ENCODE measurements at places on chromosomes 3 and 15. TPM values are rescaled to one million over a fixed set of nuclear protein-coding genes. Genes with fewer than 3 reads are reported as not detected.

DNA sequence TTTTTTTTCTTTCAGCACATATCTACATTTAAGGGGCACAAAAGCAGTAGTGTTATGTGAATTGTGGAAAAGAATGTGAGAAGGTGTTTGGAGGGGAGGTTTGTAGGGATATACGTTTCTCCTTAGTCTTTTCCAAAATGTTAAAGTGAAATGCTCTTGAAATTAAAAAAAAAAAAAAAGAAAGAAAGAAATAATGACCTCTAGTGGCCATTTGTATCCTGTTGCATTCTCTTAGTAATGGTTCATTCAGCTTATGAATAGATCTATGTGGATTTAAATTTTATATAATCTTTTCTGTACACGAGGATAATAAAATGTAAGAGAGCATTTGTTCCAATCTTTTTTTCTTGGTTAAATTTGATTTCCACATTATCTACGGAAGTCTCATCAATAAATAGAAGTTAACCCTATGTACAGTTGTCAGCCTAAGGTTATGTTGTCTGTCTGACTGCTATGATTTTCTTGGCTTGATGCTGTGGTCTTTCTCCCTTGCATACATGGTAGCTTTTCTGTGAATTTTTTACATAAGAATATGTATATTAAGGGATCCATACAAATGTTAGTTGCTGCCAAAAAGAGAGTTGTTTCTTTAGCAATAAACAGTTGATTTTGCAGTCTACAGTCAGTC, 1.7 kb downstream of the P2RY13 start:
- H3K27ac ChIP-seq: no peak overlapping the region
- DNase-seq: no peak
- H3K36me3 ChIP-seq: no peaks in the 10 kb centered on the region
- peaks cover 10% of the 10 kb centered on the region for H3K4me1 ChIP-seq
- no peak overlapping the region for H3K4me3 ChIP-seq

DNA sequence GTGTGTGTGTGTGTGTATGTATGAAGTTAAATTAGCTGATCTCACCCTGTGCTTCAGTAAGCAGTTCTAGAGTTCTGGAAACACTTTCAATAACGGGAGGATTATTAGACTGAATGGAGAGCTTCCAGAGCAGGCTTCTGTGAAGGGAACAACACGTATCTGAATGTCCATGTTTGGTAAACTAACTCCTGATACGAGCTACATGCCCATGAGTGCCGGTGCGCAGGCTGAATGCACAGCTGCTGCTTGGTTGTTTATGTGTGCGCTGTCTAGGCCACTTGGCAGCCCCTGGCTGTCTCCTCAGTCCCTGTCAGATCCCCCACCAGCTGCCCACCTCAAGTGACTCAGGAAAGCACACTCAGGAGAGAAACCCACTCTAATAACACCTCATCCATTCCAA, 137.0 kb downstream of the EPHB1 start:
- H3K36me3 ChIP-seq: no peaks in the 10 kb centered on the region
- DNase-seq: no peak
- H3K4me1 ChIP-seq: no peaks in the 10 kb centered on the region
- no peak overlapping the region for H3K4me3 ChIP-seq

DNA sequence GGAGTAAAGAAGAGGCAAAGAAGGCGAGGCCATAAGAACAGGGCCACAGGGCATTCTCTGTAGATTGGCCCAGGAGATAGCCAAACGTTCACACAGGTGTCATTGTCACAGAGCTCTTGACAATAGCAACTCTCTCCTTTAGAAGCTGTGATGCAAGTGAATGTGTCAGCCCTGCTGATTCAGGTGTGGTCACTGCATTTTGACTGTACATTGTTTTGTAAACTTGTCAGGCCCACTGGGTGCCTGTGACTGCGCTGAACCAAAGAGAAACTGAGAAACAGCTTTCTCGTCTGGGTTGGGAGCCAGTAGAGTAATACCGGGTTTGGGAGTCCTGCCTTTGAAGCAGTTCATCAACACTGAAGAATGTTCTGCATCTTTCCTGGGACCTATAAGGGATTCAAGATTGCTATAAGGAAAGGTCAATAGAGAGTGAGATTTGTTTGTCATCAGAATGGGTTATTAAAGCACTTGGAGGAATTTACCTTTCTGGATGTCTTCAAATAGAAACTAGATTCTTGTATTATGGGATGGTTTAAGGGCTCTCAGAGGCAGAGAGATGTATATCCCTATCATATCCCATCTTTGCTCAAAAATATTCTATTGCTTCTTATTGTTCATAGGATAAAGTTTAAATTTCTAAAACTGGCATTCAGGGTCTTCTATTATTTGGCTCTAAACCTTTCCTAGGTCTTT, 45.4 kb downstream of the TMEM45A start:
- DNase-seq: no peak
- peaks cover 34% of the 10 kb centered on the region for H3K4me1 ChIP-seq
- no peak overlapping the region for H3K27ac ChIP-seq
- H3K36me3 ChIP-seq: no peaks in the 10 kb centered on the region

GOLGA8J gene
- total RNA-seq: not detected

DNA sequence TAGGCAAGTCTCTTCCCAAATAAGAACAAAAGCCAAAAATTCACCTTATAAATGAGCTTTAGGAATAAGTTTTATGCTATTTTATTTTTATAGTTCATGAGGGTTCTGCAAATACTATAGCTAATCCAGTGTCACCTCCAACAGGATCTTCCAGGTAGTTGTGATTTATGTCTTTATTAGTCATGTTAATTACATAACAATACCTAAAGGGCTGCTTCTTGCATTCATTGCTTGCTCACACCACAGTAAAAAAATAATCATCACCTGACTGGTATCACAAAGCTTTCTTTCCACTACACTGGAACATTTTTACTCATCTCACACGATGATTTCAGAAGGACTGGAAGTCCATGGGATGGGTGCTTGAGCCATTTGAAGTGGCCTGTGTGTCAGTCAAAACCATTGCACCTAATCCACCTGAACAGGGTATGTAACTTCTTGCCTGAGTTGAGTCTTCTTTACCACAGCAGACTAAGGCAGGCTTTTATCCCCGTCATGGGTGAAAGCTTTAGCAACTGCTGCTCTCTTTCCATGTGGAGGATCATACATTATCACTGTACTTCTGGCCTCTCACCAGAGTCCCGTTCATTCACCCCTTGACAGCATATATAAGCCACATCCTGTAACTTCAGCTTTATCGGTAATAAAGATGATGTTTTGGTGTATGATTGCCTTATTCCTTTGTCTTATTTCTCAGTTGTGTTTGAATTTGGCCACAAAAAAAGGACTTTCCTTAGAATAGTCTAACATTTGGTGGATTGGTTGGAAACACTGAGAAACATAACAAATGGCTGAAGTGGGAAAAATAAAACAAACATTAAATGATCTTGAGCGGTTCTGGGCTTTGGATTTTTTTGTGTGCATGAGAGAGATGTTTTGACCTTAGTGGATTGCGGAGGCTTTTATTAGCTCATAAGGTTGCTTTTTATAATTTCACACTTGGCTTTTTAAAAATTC, 382.6 kb upstream of the THBS1 start:
- H3K4me3 ChIP-seq: no peak overlapping the region
- no peak for DNase-seq
- peaks cover 16% of the 10 kb centered on the region for H3K4me1 ChIP-seq
- H3K27me3 ChIP-seq: no peaks in the 10 kb centered on the region
- no peak overlapping the region for H3K27ac ChIP-seq

- no peak overlapping the region for H3K4me3 ChIP-seq
- H3K36me3 ChIP-seq: peaks cover 6% of the 10 kb centered on the region
These were observed 35.5 kb downstream of the ANKDD1A start for GRCh38 chr15:64947211-64947610.

ANKUB1 gene
- total RNA-seq: not detected

DNA sequence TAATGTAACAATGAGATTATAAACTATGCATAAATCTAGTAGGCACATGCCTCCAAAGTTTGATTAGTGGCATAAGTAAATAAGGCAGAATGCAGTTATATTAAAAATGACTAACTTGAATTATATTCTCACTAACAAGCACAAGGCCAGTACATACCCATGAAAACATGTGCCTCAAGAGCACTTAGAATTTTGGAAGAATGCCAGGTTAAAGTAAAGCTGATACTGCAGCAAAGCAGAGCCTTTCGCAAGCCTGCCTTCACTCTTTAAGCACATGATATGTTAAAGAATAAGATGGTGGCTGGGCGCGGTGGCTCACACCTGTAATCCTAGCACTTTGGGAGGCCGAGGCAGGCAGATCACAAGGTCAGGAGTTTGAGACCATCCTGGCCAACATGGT, 49.0 kb downstream of the KBTBD12 start:
- DNase-seq: no peak
- peaks cover 29% of the 10 kb centered on the region for H3K4me1 ChIP-seq
- peaks cover 36% of the 10 kb centered on the region for H3K27me3 ChIP-seq
- H3K36me3 ChIP-seq: no peaks in the 10 kb centered on the region

HESX1 gene
- 0.91 TPM for total RNA-seq

DNA sequence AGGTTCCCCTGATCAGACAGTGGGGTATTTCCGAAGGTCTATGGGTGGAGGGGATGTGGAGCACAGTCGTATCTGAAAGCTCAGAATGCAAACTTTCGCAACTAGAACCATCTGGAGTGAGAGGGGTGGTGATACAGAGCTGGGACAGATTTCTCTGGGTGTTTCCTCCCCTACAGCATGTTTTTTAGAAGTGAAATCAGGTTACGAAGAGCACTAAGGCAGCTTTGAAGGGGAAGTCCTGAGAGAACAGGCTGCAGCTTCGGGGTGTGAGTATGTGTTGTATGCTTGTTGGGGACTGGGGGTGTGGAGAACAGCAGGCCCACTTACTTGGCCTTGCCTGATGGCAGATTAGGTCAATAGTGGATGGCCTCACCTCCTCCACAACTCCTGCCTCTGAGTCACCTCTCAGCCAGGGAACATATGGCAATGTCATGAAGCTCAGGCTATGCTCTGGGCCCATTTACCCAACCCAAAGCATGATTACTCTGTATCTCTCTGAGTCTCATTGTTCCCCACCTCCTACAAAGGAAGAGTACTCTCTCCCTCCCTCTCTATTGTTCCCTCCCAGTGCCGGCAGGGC, 107.2 kb upstream of the RASGRP1 start:
- H3K36me3 ChIP-seq: no peaks in the 10 kb centered on the region
- no peak overlapping the region for H3K27ac ChIP-seq
- H3K4me1 ChIP-seq: peaks cover 8% of the 10 kb centered on the region
- no peak for DNase-seq
- no peaks in the 10 kb centered on the region for H3K27me3 ChIP-seq

Data from Calu3 (cell line).